ENCODE measurements at places on chromosomes 6 and 20. TPM values are rescaled to one million over a fixed set of nuclear protein-coding genes. Genes with fewer than 3 reads are reported as not detected.

DNA sequence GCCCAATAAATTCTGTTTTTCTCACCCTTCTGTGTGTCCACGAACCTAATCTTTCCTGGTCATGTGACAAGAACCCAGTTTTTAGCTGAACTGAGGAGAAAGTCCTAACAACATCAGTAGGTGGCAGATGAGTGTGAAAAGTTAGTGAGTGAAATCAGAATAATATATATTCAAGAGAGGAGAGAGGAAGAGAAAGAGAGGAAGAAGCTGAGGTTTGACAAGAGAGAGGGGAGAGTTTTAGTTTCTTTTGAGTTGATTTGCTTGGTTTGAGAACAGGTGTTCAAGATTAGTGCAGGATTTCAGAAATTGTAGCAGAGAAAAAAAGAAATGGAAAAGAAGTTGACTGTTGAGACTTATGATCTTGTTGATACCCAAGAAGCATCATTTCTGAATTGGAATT lies 930.5 kb upstream of the FLRT3 start:
- DNase-seq, result no peak

- DNase-seq, result no peak
Observed at GRCh38 chr6:167794161-167795157, 32.3 kb upstream of the AFDN start.

DNA sequence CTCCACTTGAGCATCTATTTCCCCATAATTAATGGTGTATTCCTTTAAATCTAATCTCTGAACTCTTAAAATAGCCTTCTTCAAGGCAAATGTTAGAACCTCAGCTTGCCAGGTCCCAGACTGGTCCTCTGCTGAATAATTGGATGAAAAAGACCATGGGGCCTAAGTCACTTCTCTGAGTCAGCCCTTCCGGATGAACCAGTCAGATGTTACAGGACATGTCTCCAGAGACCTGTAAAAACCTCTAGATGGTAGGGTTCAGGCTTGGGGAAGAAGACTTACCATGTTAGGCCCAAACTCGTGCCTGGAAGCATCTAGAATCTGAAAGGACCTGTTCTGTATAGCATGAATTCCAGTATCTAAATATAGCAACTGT lies 97.3 kb downstream of the CDKAL1 start:
- DNase-seq, result no peak

DNA sequence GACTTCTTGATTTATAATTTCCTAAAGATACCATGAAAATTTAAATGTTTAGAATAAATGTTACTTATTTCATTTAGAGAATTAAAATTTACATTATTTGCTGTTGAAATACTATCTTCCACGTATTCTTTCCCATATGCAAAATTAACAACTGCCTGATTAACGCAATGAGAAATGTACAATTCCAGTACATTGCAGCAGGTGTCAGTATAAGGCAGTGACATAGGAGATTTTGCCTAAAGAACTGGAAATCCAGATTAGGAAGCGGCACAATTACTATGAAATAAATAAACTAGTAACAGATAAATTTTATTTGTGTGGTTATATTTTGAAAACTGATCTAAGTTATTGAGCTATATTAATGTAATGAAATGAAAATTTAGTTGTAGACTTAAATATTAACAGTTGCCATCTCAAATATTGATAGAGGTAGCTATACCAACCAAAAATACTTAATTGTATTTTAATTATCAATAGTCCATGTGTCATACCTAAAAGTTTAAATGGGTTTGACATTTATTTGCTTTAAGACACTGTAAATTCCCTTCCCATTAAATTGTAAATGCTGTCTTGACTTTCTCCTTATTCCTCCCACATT lies 300.2 kb downstream of the UTRN start:
- DNase-seq, result no peak

- no peak for DNase-seq
Observed at GRCh38 chr20:47605673-47606413, 104.2 kb downstream of the NCOA3 start.

DNA sequence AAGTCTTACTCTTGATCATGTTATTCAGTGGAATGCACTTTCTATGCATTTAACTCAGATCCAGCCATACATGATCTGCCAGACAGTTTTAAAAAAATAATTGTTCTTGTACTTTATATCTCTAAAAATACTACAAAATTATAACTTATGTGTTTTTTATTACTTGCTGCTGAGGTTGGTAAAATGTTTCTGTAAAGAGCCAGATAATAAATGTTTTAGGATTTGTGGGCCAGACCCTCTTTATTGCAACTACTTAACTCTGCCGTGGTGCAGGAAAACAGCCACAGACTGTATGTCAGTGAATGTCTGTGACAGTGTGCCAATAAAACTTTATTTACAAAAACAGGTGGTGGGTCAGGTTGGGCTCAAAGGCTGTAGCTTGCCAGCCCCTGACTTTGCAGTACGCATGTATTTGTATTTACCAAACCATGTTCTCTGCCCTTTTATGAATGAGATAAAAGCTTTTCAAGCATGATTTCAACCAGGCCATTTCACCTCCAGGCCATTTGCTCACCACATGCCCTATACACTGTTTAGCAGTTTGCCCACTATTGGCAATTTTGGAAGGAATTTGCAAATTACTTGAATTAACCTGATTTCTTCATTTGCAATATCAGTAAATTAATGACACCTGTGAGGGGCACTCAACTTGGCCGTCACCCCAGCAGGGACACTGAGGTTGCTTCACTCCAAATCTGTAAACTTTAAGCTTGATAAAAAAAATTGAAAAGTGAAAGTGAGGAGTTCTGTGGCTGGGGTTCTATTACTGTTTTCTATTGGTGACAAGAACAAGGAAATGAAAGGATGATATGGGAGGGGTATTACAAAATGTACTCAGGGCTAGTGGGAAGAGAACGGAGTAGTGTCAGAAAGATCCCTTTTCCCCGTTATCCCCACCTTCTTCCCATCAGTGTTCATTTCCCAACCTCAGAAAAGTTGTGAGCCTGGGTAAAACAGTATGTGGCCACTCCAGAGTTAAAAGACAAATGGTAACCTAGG lies 133.4 kb downstream of the CEBPB start:
- no peak for DNase-seq

DNA sequence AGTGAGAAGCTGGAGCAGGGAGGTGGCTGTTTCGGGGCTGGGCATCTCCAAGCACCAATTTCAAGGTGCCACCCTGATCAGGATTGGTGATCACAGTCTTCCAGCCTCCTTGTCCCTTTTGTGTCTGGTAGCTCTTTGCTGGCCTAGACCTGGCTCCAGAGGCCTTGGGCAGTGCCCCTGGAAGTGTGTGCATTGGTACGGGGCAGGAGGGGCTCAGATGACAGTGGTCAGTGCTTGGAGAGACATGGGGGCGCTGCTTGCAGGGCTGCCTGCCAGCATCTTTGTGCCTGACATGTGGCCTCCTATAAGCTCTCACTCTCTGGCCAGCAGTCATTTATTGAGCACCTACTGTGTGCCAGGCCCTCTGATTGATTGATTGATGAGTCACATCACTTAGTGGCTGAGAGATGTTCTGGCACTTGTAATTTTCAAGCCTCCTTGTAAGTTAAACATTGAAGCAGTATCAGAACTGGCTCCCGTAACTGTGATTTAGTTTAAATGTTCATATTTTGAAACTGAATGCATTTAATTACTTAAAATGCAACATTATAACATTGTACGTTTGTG lies 61.7 kb downstream of the BCAS4 start:
- no peak for DNase-seq

- no peak for DNase-seq
Observed at GRCh38 chr20:20192366-20192765, 140.0 kb downstream of the CFAP61 start.

GRCh38 chr6:167338541-167339117 lies 13.7 kb downstream of the TTLL2 start:
- DNase-seq, result no peak

DNA sequence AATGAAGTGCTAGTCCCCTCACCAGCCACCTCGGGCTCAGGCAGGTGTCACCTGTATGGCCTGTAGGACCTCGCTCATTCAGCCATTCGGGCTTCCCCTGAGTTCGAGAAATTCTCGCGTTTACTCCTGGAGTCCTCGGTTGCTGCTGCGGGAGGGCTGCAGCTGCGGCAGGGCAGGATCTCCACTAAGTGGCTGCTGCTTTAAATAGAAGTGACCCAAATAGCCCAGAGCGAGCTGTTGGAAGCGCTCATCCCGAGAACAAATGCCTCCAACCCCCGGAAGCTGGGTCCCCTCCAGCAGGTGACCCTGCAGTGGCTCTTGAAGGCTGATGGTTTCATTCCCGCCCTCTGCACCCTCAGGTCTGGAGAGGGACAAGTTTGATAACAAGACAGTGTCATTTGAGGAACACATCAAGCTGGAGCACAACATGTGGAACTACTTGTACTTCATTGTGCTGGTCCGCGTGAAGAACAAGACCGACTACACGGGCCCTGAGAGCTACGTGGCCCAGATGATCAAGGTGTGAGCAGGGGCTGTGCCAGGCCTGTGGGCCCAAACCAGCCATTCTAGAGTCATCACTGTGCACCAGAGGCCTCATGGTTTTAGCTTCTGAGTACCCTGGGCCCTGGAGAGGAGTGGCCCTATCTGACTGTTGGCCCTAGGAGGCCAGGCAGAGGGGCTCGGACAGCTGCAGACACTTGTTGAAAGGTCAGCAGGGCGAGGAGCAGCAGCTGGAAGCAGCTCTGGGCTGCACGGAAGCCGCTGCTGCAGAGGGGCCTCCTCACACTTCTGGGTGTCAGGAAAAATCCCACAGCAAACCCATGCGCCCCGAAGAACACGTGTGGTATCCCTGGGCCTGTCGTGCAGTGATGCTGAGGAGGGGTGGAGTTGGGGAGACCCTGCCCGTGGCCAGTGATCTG lies 18.1 kb downstream of the UQCC2 start:
- no peak for DNase-seq

DNA sequence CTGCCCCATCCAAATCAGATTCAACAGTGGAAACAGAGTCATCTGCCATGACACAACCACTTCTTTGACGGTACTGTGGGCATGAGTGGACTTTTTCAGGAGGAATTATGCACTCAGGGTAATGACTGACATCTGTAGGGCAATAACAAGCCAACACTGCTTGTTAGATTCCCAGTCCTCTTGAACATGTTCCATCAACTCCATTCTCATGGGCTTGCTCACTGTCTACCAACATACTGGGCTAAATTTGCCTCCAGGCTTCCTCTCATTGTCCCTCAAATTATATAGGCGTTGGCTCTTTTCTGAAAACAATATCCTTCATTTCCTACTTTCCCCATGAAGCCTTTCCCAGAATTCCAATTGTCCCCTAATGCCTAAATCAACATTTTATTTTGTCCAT lies 43.1 kb downstream of the ANKEF1 start:
- no peak for DNase-seq

- DNase-seq, result no peak
Observed at GRCh38 chr20:37702403-37703034, 8.7 kb downstream of the CTNNBL1 start.

- DNase-seq, result peak; percentile 21
Observed at GRCh38 chr20:41169791-41170351, 32.5 kb downstream of the PLCG1 start.

DNA sequence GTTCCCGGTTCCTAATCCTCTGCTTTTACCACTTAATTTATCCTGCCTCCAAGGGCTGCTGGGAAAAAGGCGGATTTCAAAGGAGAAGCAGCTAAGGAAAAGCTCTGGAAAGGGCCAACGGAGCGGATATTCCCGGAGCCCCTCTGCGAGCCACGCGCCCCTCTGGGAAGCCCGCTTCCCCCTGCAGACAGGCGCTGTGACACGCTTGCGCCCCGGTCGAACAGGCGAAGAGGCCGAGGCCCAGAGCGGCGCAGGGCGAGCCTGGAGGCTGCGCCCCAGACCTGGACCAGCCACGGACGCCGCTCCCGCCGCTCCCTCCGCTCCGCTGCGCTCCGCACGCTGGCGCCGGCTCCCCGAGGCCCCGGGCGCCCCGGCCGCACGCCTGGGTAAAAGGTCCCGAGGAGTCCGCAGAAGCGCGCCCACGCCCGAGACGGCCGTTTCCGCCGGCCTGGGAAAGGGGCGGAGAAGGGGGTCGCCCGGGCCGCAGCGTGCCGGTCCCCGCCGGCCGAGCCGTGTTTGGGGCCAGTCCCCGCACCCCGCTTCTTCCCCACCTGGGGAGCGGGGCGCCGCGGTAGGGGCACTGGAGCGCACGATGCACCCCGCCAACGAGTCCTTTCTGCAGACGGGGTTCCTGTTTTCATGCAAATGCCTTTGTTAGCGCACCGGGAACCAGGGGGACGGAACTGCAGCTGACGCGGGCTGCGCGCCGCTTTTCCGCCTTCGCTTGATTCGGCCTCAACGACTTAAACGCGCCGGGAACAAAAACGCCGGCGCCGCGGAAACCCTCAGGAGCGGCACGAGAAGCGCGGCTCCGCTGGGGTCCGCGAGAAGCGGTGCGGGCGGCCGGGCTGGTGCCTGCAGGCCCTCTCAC lies 91.9 kb upstream of the SIRPA start:
- no peak for DNase-seq

GRCh38 chr6:42236682-42237473 lies 19.2 kb upstream of the MRPS10 start:
- no peak for DNase-seq

DNA sequence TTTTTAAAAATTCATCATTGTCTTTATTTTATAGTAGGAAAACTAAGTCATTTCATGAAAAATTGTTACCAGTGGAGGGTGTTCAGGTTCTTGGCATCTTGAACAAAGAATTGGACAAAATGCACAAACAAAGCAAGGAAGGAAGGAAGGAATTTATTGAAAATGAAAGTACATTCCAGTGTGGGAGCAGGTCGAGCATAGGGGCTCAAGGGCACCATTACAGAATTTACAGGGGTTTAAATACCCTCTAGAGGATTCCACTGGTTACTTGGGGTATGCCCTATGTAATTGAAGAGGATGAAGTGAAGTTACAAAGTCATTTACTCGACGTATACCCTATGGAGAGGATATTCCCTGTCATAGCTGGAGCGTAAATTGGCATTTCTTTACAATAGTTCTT lies 37.4 kb upstream of the HDAC2 start:
- no peak for DNase-seq

DNA sequence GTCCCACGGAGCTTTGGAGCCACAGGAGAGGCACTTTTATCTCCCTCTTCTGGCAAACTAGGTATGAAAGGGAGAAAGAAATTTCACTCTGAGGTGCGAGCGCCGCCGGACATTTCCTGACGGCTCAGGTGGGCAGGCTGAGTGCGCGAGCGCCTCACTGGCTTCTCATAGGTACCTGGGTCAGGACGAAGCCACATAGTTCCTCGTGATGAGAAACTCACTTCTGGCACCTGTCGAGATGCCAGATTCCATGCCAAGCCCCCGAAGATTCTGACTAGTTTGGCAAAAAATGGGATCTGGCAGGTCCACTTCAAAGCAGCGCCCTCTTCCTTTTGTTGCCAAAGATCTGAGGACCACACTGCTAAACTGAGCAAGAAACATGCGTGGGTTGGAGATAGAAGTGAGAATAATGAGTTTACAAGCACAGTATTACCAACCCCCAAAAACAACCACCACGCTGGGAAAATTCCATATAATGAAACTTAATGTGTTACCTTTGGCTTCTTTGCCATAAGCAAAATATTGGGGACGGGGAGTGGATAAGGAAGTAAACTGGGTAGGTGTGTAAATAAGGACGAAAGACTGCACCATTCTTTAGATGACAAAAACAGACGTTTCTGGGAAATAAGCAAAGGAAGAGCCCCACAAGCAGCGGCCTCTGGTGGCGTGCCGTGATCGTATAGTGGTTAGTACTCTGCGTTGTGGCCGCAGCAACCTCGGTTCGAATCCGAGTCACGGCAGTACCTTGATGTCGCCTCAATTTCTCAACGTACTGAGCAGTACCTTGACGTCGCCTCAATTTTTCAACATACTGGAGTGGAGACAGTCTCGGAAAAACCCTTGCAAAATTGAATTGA lies 89.8 kb upstream of the PRSS16 start:
- DNase-seq, result no peak

TINAG gene
- total RNA-seq, result not detected

TUBB2B gene
- 8.9 TPM for total RNA-seq

UNC5CL gene
- 0.56 TPM for total RNA-seq

VGLL2 gene
- total RNA-seq, result not detected

CTCFL gene
- not detected for total RNA-seq

HCRTR2 gene
- total RNA-seq, result not detected

BEND6 gene
- total RNA-seq, result 0.72 TPM

Data from omental fat pad (tissue), 4 donors.